ENCODE measurements at places on chromosomes 4 and X.

DNA sequence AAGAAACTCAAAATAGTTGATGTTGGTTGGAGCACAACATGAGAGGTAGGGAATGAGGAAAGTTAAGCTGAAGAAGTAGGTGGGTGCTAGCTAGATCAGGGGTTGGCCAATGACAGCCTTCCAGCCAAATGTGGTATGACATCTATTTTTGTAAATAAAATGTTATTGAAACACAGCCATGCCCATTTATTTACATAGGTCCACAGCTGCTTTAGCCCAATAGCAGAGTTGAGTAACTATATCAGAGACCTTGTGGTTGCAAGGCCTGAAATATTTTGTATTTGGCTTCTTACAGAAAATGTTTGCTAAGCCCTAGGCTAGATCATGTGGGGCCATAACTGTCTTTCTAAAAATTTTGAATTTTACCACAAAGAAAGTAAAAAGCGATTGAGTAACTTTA lies 234.9 kb upstream of the CTSO start:
- DNase-seq = no peak

- no peak for DNase-seq
Measured at GRCh38 chr4:140027101-140027500, 126.9 kb downstream of the MAML3 start.

GRCh38 chr4:102343964-102344519 lies 1.2 kb downstream of the SLC39A8 start:
- DNase-seq = peak; percentile 48

- DNase-seq = peak; percentile 4
Measured at GRCh38 chr4:184503869-184504300, 29.5 kb upstream of the IRF2 start.

- peak; percentile 32 for DNase-seq
Measured at GRCh38 chrX:39856472-39857121, 241.2 kb downstream of the BCOR start.

GRCh38 chr4:57187246-57187645 lies 77.1 kb upstream of the IGFBP7 start:
- no peak for DNase-seq

GRCh38 chrX:118062048-118062789 lies 54.4 kb downstream of the KLHL13 start:
- no peak for DNase-seq

GRCh38 chr4:38954727-38955126 lies 77.5 kb downstream of the TMEM156 start:
- no peak for DNase-seq

DNA sequence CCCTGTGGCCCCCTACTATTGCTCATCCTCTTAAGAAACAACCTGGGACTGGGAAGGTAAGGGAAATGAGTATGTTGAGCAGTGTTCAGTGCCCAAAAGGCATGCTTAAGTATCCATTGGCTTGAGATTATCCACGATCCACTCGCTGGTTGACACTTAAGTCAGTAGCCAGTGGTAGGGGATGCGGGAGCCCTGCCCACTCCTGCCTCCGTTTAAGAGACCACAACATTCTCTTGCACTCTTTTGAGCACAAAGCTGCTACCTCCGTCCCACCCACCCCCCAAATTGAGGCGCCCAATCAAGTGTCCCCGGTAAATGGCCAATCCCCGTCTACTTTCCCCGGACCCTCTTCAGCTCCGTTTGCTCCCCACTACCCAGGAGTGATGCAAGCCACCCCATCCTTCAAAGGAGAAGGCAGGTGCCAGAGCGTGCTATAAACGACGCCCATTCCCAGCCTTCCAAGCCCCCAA lies 25.0 kb downstream of the UTP14A start:
- no peak for DNase-seq

- no peak for DNase-seq
Measured at GRCh38 chr4:65983061-65983460, 312.8 kb upstream of the EPHA5 start.
